ENCODE measurements at places on chromosomes 2 and 18. TPM values are rescaled to one million over a fixed set of nuclear protein-coding genes. Genes with fewer than 3 reads are reported as not detected.

Gene KLHL41
- total RNA-seq, result not detected

Gene TTN
- 4.7 TPM for total RNA-seq

Gene TMEM37
- 9.6 TPM for total RNA-seq

Gene CTNNA2
- 3.8 TPM for total RNA-seq

GRCh38 chr18:22346401-22346952 lies 71.2 kb downstream of the CTAGE1 start:
- no peak for DNase-seq

GRCh38 chr2:144548532-144549191 lies 28.7 kb upstream of the ZEB2 start:
- no peak for DNase-seq

GRCh38 chr2:19086231-19086651 lies 272.2 kb downstream of the OSR1 start:
- peak; percentile 19 for DNase-seq

All from WTC11 (cell line).